ENCODE measurements at places on chromosomes 13 and 19.
A peak's percentile ranks its signal among the peaks of the same experiment; 100 is the strongest.

DNA sequence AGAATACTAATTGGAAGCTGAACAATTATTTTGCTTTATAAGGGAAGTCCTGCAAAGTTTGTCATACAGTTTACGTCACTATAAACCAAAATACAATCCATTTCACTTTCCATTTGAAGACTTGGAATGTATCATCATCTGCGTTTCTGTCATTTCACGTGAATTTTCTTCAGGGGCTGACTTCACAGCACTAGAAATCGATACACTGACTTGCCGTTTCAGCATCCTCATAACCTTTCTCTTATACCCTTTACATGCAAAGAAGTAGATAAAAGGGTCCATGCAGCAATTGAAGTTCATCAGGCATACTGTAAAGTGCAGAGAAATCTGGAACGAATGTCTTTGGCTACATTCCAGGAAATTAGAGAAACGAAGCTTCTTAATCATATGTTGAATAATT is 12.2 kb downstream of the GPR183 start:
- DNase-seq, result no peak

DNA sequence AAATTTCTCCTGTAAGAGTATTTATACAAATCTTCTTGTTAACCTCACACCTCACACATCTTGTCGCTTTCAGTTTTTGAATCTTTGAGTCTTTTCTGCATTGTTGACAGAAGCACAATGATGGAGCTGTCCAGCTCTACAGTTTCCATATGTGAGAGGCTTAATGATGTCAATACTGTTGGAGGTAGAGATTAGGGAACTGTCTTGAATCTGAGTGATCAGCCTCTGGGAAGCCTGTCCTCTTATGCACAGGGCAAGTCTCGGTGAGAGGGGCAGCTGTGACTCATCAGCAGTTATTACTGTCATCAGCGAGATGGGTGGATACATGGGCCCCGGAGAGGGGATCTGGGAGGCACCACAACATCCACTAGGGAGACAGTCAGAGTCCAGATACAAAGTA is 4.6 kb upstream of the ITGBL1 start:
- no peak for DNase-seq

DNA sequence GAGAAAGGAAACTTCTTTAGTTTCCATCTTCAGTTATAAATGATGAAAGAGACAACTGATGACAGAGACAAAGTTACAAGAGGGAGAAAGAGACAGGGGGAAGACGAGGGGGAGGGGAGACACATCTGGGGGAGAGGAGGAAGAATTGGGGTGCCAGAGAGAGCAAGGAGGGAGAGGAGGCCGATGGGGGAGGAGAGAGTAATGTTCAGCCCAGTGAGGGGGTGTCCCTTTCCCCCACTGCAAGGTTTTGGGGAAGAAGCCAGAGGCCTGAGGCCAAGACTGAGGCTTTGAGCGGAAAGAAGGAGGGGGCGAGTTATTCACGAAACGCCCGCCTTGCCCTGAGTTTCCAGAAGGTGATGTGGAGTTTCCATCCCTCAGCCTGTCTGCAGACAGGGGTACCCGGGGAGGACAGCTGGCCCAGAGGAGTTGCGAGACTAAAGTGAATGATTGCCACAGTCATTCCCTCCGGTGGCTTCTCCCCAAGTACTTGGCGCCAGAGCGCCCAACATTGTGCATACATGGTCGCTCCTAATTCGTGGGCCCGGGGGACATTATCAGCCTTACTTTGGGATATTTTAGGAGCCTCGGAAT is 558 bp upstream of the PPAN start:
- no peak for DNase-seq

- no peak for DNase-seq
Observed at GRCh38 chr13:112953591-112954487, 15.2 kb upstream of the MCF2L start.

DNA sequence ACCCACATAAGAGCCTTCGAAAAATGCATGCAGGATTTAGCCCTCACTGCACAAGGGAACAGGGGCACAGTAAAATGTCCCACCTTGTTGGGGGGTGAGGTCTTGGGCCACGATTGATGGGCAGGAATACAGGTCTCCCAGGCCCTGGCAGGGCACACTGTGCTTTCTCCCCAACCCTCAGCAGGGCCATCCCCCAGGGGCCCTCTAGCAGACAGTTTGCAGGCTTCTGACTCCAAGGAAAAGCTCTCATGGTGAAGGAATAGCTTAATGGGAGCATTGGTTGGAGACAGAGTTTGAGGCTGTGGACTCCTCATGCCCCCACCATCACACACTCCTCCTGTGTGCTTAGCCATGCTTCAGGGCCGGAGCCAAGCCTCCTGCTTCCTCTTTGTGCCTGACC is 484.6 kb downstream of the ZNF536 start:
- no peak for DNase-seq

DNA sequence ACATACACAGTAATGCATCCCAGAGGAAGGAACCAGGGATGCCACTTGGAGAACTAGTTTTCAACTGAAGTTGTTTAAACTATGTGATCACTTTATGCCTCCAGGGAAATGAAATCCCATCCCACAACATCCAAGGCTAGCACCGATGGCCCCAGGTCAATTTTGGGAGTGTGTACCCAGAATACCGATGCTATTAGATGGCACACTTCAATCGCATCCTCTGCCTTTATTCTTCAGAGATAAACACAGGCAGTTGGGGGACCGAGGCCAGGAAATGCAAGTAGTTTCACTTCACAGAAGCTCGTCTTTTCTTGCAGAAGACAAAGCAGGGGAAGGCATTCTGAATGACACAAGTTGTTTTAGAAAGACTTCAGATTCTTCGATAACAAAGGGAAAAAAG is 13.8 kb downstream of the STK24 start:
- DNase-seq, result no peak

DNA sequence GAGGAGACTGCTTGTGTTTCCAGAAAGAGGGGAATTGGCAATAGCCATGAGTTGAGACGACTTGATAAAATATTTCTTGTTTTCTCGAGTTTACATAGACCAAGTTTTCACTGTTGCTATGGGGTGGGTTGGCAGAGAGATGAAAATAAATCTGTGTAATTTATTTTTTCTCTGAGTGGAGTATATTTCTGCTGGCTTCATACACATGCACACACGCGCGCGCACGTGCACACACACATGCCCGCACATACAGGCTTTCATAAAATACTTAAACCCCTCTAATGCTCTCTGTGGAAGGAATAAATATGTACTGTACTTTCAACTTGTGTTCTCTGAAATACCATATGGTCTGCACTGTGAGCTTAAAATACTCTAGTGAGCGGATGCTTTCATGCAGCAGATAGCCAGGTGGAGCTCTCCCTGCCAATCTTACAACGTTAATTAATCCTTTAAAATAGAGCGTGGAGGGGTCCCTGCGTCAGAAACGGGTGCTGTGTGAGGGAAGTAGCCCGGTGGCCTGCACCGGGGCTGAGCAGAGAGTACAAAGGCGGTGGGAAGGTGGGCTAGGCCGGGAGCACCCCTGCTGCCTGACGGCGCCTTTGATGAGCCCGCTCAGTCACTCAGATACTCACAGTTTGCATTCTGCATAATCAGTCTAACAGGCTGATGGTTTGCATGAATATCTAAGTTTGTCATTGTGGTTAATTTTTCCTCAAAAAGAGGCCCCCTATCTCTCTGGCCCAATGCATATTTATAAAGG is 44.1 kb downstream of the CCNE1 start:
- DNase-seq, result no peak

DNA sequence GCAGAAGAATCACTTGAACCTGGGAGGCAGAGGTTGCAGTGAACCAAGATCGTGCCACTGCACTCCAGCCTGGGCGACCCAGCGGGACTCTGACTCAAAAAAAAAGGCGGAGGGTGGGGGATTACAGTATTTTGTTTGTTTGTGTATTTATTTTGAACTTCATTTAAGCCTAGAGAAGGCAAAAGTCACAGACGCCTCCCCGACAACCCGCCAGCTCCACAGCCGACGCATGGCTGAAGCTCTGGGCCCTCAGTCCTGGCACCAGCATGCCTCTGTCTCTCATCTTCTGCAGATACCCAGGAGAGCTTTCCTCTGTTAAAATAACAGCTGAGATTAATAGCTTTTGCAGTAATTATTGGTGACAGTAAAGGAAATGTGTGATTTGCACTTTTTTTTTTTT is 17.2 kb upstream of the PDCD5 start:
- no peak for DNase-seq

- no peak for DNase-seq
Observed at GRCh38 chr13:20350819-20351218, 118.7 kb upstream of the GJB6 start.

- no peak for DNase-seq
Observed at GRCh38 chr13:25528266-25528665, 156.5 kb downstream of the ATP8A2 start.

- DNase-seq, result no peak
Observed at GRCh38 chr13:105758918-105759860, 776.3 kb downstream of the EFNB2 start.

- DNase-seq, result no peak
Observed at GRCh38 chr13:25796474-25796873, 255.3 kb downstream of the SHISA2 start.

GRCh38 chr19:48603001-48603400 is 3.5 kb upstream of the SPACA4 start:
- no peak for DNase-seq

- no peak for DNase-seq
Observed at GRCh38 chr19:29858000-29858596, 46.3 kb downstream of the CCNE1 start.

DNA sequence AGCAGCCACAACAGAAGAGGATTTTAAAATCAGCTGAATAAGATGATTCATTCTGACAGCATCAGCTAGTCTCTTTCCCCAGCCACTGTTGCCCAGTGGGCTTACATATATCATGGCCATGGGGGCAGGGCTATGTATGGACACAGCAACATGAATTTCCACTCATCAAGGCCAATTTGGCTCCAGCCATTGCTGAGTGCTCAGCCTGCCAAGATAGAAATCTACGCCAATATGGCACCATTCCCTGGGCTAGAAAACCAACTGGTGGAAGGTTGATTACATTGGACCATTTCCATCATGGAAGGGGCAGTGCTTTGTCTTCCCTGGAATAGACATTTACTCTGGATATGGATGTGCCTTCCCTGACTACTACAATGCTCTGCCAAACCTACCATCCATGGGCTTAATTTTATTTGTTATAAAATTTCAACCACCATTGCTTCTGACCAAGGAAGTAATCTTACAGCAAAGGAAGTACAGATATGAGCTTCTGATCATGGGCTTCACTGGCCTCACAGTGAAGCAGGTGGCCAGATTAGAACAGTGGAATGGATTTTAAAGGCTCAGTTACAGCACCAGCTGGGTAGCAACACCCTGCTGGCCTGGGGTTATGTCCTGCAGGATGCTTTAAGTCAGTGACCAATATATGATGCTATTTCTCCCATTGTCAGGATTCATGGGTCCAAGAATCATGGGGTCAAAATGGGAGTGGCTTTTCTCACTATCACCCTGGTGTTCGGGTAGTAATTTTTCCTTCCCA is 9.8 kb upstream of the ALOX5AP start:
- no peak for DNase-seq

GRCh38 chr13:112445411-112446271 is 69.5 kb downstream of the SPACA7 start:
- DNase-seq, result no peak

DNA sequence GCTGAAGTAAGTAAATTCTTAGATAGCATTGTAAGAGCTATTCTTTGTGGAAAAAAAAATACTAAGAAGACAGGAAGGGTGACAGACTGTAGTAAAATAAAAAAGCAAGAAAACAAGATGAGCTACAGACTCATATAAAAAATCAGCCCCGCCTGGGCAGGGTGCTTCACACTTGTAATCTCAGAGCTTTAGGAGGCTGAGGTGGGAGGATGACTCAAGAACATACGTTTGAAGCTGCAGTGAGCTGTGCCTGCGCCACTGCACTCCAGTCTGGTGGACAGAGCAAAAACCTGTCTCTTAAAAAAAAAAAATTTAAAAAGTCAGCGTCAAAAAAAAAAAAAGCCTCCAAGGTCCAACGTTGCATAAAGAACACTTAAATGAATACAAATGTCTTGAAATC is 102.1 kb downstream of the VWA8 start:
- no peak for DNase-seq

GRCh38 chr19:23507446-23507845 is 112.2 kb upstream of the ZNF91 start:
- DNase-seq, result no peak

GRCh38 chr19:3722443-3723109 is 14.4 kb downstream of the TJP3 start:
- DNase-seq, result no peak

DNA sequence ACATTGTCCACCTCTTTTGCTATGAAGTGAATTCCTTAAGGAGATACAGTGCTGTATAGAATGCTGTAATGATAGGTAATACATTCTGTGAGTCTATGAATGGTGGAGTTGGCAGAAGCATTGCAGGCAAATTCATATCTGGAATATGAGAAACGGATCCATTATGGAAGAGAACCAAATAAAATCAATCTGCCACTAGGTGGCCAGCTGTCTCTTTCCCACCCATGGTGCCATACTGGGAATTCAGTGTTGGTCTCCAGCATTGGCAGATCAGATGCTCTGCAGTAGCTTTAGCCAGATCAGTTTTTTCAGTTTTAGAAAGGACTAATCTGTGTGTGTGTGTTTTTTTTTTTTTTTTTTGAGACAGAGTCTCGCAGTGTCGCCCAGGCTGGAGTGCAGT is 27.6 kb downstream of the DNAJC3 start:
- no peak for DNase-seq

DNA sequence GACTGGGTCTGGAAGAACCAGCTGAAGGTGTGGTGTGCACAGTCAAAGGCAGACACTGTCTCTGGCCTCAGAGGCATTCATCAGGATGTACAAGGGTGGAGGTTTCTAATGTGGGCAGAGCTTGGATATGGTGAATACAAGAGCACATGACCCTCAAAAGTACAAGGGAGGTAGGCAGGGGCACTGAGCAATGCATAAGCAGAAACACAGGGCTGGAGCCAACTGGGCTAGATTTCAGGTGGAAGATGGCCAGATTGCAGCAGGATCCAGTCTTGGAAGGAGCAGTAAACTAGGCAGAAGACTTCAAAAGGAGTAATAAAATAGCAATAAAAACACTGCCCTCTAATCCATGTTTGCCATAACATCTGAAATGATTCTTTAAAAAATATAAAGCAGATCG is 417.1 kb downstream of the OLFM4 start:
- no peak for DNase-seq

- DNase-seq, result no peak
Observed at GRCh38 chr13:36090592-36090991, 40.6 kb downstream of the DCLK1 start.

GRCh38 chr13:101570410-101570809 is 117.9 kb downstream of the ITGBL1 start:
- no peak for DNase-seq

GRCh38 chr19:50025022-50025793 is at the start of gene VRK3:
Gene VRK3 (minus strand): TSS chr19:50025372. CDS start chr19:50016162, 9,210 bp downstream.
- DNase-seq, result peak; percentile 98

GRCh38 chr19:55283548-55284377 is at the start of gene BRSK1:
Gene BRSK1 (plus strand): TSS chr19:55283997. CDS start chr19:55284443, 446 bp downstream.
- DNase-seq, result peak; percentile 85

- DNase-seq, result no peak
Observed at GRCh38 chr13:28557725-28558520, 63.0 kb upstream of the FLT1 start.

- no peak for DNase-seq
Observed at GRCh38 chr13:48939728-48940127, 36.0 kb upstream of the FNDC3A start.
